ENCODE measurements at places on chromosomes 1 and 21. TPM values are rescaled to one million over a fixed set of nuclear protein-coding genes. Genes with fewer than 3 reads are reported as not detected.

GRCh38 chr1:174074757-174075156 lies 52.6 kb upstream of the RC3H1 start:
- no peak for DNase-seq
- no peaks in the 10 kb centered on the region for H3K4me1 ChIP-seq
- H3K36me3 ChIP-seq, result no peaks in the 10 kb centered on the region
- no peak overlapping the region for H3K4me3 ChIP-seq

DENND1B gene
- total RNA-seq, result 26.5 TPM

GRCh38 chr1:214446772-214447556 lies 104.4 kb downstream of the PTPN14 start:
- H3K27me3 ChIP-seq, result no peaks in the 10 kb centered on the region
- H3K27ac ChIP-seq, result no peak overlapping the region
- DNase-seq, result no peak
- no peak overlapping the region for H3K4me3 ChIP-seq
- no peaks in the 10 kb centered on the region for H3K36me3 ChIP-seq

CACHD1 gene
- total RNA-seq, result 6.2 TPM
